Fibroblast of lung (primary cell): ENCODE measurements at places on chromosomes 7 and 10. TPM values are rescaled to one million over a fixed set of nuclear protein-coding genes. Genes with fewer than 3 reads are reported as not detected.
A peak's percentile ranks its signal among the peaks of the same experiment; 100 is the strongest.

GRCh38 chr10:122258136-122259074, 12.7 kb upstream of the BTBD16 start:
- H3K4me1 ChIP-seq, result peaks cover 2% of the 10 kb centered on the region
- no peaks in the 10 kb centered on the region for H3K36me3 ChIP-seq
- no peaks in the 10 kb centered on the region for H3K27me3 ChIP-seq
- no peak overlapping the region for H3K4me3 ChIP-seq
- no peak overlapping the region for H3K27ac ChIP-seq

GRCh38 chr10:34768261-34768971, 46.7 kb downstream of the PARD3 start:
- H3K4me1 ChIP-seq, result no peaks in the 10 kb centered on the region
- no peak overlapping the region for H3K27ac ChIP-seq
- no peaks in the 10 kb centered on the region for H3K36me3 ChIP-seq

The MEOX2 gene
- polyA plus RNA-seq, result 0.28 and 3.3 TPM in 2 replicates

- H3K36me3 ChIP-seq, result no peaks in the 10 kb centered on the region
- H3K4me1 ChIP-seq, result peaks cover 2% of the 10 kb centered on the region
- H3K27me3 ChIP-seq, result no peaks in the 10 kb centered on the region
- H3K4me3 ChIP-seq, result no peak overlapping the region
Observed at GRCh38 chr7:110922906-110923305, 168.0 kb upstream of the LRRN3 start.

The HDAC9 gene
- 2.9 and 5.0 TPM in 2 replicates for polyA plus RNA-seq

GRCh38 chr10:113562704-113563103, 9.9 kb downstream of the HABP2 start:
- H3K36me3 ChIP-seq, result no peaks in the 10 kb centered on the region
- H3K27ac ChIP-seq, result no peak overlapping the region
- H3K4me1 ChIP-seq, result no peaks in the 10 kb centered on the region
- no peak for DNase-seq
- peaks cover 2% of the 10 kb centered on the region for H3K27me3 ChIP-seq

- DNase-seq, result no peak
- H3K4me1 ChIP-seq, result no peaks in the 10 kb centered on the region
- no peaks in the 10 kb centered on the region for H3K36me3 ChIP-seq
Observed at GRCh38 chr7:124810605-124811004, 45.0 kb upstream of the GPR37 start.

DNA sequence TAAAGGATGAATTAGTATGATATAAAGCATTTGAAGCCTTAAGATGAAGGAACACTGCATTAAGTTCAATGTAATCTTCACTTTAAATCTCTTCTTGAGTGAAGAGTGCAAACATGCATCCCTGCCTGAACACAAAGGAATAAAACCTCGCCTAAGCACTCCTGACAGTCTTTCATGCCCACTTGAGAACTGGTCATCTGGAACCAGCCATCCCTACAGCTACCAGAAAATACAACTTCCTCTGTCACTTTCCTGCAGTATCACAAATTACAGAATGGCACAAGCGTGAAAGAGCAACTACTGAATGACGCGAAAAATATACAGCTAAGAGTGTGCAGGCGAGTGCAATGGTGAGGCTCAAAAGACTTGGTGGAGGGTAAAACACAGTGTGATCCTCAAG, 1079.9 kb downstream of the CNTNAP2 start:
- no peak overlapping the region for H3K27ac ChIP-seq
- no peak for DNase-seq
- H3K4me3 ChIP-seq, result no peak overlapping the region
- no peaks in the 10 kb centered on the region for H3K4me1 ChIP-seq
- H3K27me3 ChIP-seq, result no peaks in the 10 kb centered on the region

The MAGI2 gene
- 1.6 and 1.8 TPM in 2 replicates for polyA plus RNA-seq

The LLCFC1 gene
- not detected in 2 replicates for polyA plus RNA-seq

- H3K36me3 ChIP-seq, result no peaks in the 10 kb centered on the region
- no peaks in the 10 kb centered on the region for H3K4me1 ChIP-seq
- no peaks in the 10 kb centered on the region for H3K27me3 ChIP-seq
- peak; percentile 10 for DNase-seq
Observed at GRCh38 chr7:11846361-11846955, 14.5 kb upstream of the THSD7A start.

DNA sequence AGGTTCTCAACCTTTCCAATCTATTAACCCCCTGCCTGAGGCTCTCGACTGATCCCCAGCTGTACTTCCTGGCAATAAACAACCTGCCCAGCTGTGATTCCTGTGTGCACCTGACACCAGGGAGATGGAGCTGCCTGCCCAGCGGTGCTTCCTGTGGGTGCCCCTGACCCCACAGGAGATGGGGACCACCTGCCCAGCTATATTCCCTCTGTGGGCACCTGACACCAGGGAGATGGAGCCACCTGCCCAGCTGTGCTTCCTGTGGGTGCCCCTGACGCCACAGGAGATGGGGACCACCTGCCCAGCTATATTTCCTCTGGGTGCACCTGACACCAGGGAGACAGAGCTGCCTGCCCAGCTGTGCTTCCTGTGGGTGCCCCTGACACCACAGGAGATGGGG, 184.0 kb downstream of the DIP2C start:
- peaks cover 1% of the 10 kb centered on the region for H3K4me1 ChIP-seq
- DNase-seq, result no peak
- no peak overlapping the region for H3K4me3 ChIP-seq
- no peaks in the 10 kb centered on the region for H3K27me3 ChIP-seq

- H3K36me3 ChIP-seq, result no peaks in the 10 kb centered on the region
- H3K27ac ChIP-seq, result no peak overlapping the region
- H3K27me3 ChIP-seq, result no peaks in the 10 kb centered on the region
- peak overlapping the region; percentile 25 for H3K4me3 ChIP-seq
Observed at GRCh38 chr7:129366-130221, 62.8 kb upstream of the FAM20C start.

- no peak overlapping the region for H3K4me3 ChIP-seq
- H3K27me3 ChIP-seq, result no peaks in the 10 kb centered on the region
- no peaks in the 10 kb centered on the region for H3K36me3 ChIP-seq
- H3K27ac ChIP-seq, result peak overlapping the region; percentile 64
- DNase-seq, result peak; percentile 93
Observed at GRCh38 chr10:99945263-99945662, 64.5 kb downstream of the DNMBP start.

GRCh38 chr10:123643315-123643714, 22.8 kb upstream of the GPR26 start:
- H3K36me3 ChIP-seq, result no peaks in the 10 kb centered on the region
- no peak overlapping the region for H3K4me3 ChIP-seq
- no peak overlapping the region for H3K27ac ChIP-seq
- H3K27me3 ChIP-seq, result no peaks in the 10 kb centered on the region

GRCh38 chr10:112490545-112490944, 43.5 kb downstream of the VTI1A start:
- H3K36me3 ChIP-seq, result no peaks in the 10 kb centered on the region
- DNase-seq, result peak; percentile 18
- no peak overlapping the region for H3K27ac ChIP-seq

The PON1 gene
- polyA plus RNA-seq, result not detected in 2 replicates

DNA sequence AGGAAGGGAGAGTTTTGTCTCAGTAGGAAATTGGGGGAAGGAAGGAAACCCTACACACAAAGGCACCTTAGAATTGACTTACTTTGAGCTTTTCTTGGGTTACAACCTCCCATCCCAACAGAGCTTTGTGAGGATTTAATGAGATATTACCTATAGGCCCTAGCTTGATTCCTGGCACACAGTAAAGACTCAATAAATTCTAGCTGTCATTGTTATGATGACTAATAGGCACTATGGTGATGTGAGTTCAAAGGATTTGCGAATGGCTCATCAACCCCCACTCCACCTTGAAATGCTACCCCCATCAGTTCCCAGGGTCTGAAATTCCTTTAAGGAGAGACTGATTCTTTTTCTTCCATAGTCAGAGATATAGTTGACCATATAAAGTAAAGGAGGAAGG, 67.9 kb upstream of the SMNDC1 start:
- no peak overlapping the region for H3K27ac ChIP-seq
- H3K4me3 ChIP-seq, result no peak overlapping the region
- H3K4me1 ChIP-seq, result peaks cover 8% of the 10 kb centered on the region

- no peaks in the 10 kb centered on the region for H3K27me3 ChIP-seq
- DNase-seq, result no peak
- no peaks in the 10 kb centered on the region for H3K36me3 ChIP-seq
- H3K4me1 ChIP-seq, result peaks cover 6% of the 10 kb centered on the region
Observed at GRCh38 chr7:44533301-44534055, 7.7 kb downstream of the NPC1L1 start.

DNA sequence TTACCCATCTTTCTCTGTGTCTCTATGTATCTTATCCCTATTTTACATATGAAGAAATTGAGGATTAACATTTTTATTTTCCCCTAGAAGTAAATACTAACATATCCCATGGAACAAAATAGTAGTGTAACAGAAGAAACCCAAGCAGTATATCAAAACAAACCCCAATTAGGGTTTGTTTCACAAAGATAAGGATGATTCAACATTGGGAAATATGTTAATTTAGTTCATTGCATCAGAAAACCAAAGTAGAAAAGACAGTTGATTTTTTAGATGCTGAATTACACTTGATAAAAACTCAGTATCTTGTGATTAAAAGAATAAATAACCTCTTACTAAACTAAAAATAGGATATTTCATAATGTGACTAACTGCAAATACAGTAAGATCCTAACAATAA, 87.8 kb downstream of the GLCCI1 start:
- no peaks in the 10 kb centered on the region for H3K27me3 ChIP-seq
- H3K4me1 ChIP-seq, result no peaks in the 10 kb centered on the region
- H3K4me3 ChIP-seq, result no peak overlapping the region

DNA sequence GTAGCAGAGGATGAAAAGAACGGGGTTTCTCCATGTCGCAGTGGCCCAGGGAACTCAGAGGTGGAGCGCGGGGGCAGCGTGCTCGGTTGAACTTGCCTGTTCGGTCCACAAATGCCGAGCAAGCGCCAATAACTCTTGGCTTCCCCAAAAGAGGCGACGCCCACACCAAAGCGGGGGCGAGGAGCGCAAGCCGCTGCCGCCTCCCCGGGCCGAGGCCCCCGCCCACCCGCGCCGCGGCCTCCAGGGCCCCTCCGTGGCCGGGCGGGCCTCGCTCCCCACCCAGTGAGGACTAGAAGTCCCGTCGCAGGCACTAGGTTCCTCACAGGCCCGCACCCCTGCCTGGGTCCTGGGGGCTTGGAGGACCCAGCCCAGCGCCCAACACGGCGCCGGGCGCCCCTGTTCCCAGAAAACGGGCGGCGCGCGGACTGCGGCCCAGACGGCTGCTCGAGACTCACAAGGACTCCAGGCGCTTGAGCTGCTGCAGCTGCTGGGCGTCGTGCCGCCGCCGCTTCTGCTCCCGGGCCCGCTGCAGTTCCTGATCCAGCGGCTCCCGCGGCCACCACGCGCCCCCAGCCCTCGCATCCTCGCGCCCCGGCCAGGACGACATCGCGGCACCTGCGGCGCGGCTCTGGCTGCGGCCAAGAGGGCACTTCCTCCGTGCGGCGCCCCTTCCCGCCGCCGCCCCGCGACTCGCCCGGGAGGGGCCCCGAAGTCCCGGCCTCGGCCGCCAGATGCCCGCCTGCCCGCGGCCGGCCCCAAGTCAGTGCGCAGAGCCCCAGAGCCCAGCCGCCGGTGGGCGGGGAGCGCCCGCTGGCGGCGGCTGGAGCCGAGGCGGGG, 14.6 kb upstream of the FKBP9 start:
- peak overlapping the region; percentile 93 for H3K4me3 ChIP-seq
- peak; percentile 81 for DNase-seq
- H3K4me1 ChIP-seq, result peaks cover 3% of the 10 kb centered on the region
- peak overlapping the region; percentile 76 for H3K27ac ChIP-seq

GRCh38 chr7:2438775-2439174, 35.4 kb downstream of the CHST12 start:
- H3K27ac ChIP-seq, result no peak overlapping the region
- no peaks in the 10 kb centered on the region for H3K27me3 ChIP-seq
- no peak overlapping the region for H3K4me3 ChIP-seq
- no peaks in the 10 kb centered on the region for H3K4me1 ChIP-seq
- no peak for DNase-seq
- H3K36me3 ChIP-seq, result peaks cover 1% of the 10 kb centered on the region

- no peak overlapping the region for H3K4me3 ChIP-seq
- no peak overlapping the region for H3K27ac ChIP-seq
- H3K27me3 ChIP-seq, result no peaks in the 10 kb centered on the region
Observed at GRCh38 chr7:34762764-34763163, 104.7 kb downstream of the NPSR1 start.

The SLC12A9 gene
- 6.6 and 7.1 TPM in 2 replicates for polyA plus RNA-seq

The ELFN1 gene
- 0.16 and 0.26 TPM in 2 replicates for polyA plus RNA-seq

GRCh38 chr7:121871188-121871587, 1.8 kb upstream of the PTPRZ1 start:
- no peak overlapping the region for H3K27ac ChIP-seq
- peaks cover 8% of the 10 kb centered on the region for H3K27me3 ChIP-seq
- H3K36me3 ChIP-seq, result no peaks in the 10 kb centered on the region
- no peaks in the 10 kb centered on the region for H3K4me1 ChIP-seq
- DNase-seq, result no peak

GRCh38 chr10:117980216-117980615, 66.5 kb downstream of the RAB11FIP2 start:
- no peaks in the 10 kb centered on the region for H3K27me3 ChIP-seq
- peak; percentile 85 for DNase-seq
